Thoracic aorta (tissue), 2 donors: ENCODE measurements at places on chromosomes 5 and 9.

DNA sequence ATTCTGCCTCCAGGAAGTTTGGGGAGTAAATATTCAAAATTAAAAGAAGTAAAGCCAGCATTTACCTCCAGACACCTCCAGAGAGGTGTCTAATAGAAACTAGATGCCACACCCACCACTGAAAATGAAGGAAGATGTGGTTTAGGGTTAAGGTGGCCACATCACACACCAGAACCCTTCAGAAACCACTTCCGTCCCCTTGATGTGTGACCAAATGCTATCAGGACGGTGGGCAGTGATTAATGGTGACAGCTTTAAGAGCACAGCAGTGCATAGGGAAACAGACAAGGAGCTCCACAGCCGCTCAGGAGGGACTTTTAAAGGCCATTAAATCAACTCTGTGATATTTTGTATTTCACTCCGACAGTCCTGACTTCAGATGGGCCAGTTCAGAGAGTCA, 295.2 kb downstream of the BRINP1 start:
- no peaks in the 10 kb centered on the region for H3K36me3 ChIP-seq
- H3K27ac ChIP-seq, result no peak overlapping the region
- H3K27me3 ChIP-seq, result no peaks in the 10 kb centered on the region
- no peak overlapping the region for H3K4me3 ChIP-seq

DNA sequence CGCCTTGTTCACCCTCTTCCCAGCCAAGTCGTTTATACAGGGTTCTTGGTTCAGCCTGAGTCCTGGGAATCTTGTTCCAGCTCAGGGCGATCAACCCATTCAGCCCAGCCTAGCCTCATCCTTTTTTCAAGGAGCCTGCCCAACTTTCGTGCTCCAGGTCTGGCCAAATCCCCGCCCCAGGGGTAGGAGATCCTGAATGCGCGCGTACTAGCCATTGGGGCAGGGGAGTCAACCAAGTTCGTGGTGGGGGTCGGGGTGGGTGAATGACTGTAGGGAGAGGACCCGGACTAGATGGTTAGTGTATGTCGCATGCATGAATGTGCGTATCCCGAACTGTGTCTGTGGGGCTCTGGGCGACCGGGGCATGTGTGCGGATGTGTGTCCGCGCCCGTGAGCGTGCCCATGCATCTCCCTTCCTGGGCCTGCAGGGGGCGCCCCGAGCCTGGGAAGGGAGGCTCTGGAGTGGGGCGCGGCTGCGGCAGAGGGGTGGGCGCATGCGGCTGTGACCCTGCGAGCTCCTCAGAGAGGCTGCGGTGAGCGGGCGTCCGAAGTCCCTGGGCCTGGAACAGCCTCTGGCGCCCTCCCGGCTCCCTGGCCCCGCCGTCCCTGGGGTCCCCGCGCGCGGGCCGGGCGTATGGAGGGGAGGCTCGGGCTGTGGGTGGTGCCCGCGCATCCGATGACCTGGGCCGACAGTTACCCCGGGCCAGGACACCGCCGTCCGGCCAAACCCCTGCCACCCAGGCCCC, 8.7 kb downstream of the CCL21 start:
- H3K27ac ChIP-seq, result peak overlapping the region; percentile 74
- H3K36me3 ChIP-seq, result no peaks in the 10 kb centered on the region
- peak overlapping the region; percentile 74 for H3K4me3 ChIP-seq
- H3K27me3 ChIP-seq, result no peaks in the 10 kb centered on the region
- no peaks in the 10 kb centered on the region for H3K4me1 ChIP-seq
- peak; percentile 41 for DNase-seq

- H3K4me1 ChIP-seq, result no peaks in the 10 kb centered on the region
- no peak overlapping the region for H3K27ac ChIP-seq
- H3K4me3 ChIP-seq, result no peak overlapping the region
Observed at GRCh38 chr5:89417990-89418389, 535.0 kb upstream of the MEF2C start.

- DNase-seq, result no peak
- no peak overlapping the region for H3K27ac ChIP-seq
- no peaks in the 10 kb centered on the region for H3K36me3 ChIP-seq
- peaks cover 9% of the 10 kb centered on the region for H3K27me3 ChIP-seq
- no peak overlapping the region for H3K4me3 ChIP-seq
- no peaks in the 10 kb centered on the region for H3K4me1 ChIP-seq
Observed at GRCh38 chr5:176678584-176678983, 31.3 kb downstream of the TSPAN17 start.

- H3K36me3 ChIP-seq, result no peaks in the 10 kb centered on the region
- H3K27me3 ChIP-seq, result no peaks in the 10 kb centered on the region
- H3K27ac ChIP-seq, result no peak overlapping the region
- no peak for DNase-seq
- no peaks in the 10 kb centered on the region for H3K4me1 ChIP-seq
Observed at GRCh38 chr9:100679834-100680233, 102.0 kb downstream of the CAVIN4 start.

DNA sequence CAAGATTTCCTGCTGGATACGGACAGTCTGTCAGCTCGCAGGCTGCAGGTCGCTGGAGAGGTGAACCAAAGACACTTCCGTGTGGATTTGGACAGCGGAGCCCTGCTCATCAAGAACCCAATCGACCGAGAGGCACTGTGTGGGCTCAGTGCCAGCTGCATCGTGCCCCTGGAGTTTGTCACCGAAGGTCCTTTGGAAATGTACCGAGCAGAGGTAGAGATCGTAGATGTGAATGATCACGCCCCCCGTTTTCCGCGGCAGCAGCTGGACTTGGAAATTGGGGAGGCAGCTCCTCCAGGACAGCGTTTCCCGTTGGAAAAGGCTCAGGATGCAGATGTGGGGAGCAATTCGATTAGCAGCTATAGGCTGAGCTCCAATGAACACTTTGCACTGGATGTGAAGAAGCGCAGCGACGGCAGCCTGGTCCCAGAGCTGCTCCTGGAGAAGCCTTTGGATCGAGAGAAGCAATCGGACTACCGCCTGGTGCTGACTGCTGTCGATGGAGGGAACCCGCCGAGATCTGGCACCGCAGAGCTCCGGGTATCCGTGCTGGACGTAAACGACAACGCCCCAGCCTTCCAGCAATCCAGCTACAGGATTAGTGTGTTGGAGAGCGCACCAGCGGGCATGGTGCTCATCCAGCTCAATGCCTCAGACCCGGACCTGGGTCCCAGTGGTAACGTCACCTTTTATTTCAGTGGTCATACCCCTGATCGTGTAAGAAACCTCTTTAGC, 658 bp downstream of the PCDHGC4 start:
- no peak overlapping the region for H3K27ac ChIP-seq
- no peak for DNase-seq
- H3K36me3 ChIP-seq, result no peaks in the 10 kb centered on the region
- peak overlapping the region; percentile 72 for H3K4me3 ChIP-seq

DNA sequence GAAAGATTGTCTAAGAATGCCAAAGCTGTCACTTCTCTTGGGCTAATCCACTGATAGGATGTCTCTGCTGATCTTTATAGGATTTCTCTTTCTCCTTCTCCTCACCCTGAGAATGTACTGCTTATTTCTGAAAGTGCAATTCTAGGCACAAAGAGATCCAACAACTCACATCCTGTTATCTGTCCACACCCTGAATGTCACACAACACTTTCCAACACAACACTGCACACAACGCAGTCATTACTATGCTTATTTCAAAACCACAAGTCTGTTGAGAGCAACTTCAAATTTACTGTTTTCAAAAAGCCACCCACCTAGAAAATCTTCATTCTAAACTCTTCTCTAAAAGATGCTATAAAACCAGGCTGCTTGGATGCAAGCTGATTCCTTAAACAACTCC, 215.0 kb downstream of the ROR2 start:
- H3K4me3 ChIP-seq, result no peak overlapping the region
- H3K27ac ChIP-seq, result no peak overlapping the region
- H3K4me1 ChIP-seq, result no peaks in the 10 kb centered on the region
- no peak for DNase-seq

DNA sequence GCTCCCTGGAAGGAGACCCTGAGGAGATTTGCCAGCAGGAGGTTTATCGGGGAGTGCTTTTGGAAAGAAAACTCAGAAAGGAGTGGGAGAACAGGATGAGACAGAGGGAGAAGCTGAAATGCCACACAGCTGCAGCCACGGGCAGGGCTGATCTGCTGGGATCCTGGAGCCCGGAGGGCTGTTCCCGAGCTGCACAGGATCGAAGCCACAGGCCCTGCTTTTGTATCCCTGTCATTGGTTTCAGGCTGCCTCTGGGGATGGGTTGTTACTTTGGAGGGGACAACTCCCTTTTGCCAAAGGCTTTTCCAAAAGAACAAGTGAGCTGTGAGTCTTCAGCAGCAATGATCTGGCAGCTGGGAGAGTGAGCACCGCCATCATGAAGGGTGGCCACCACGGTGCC, 152.5 kb upstream of the PTCH1 start:
- DNase-seq, result no peak
- H3K36me3 ChIP-seq, result no peaks in the 10 kb centered on the region

DNA sequence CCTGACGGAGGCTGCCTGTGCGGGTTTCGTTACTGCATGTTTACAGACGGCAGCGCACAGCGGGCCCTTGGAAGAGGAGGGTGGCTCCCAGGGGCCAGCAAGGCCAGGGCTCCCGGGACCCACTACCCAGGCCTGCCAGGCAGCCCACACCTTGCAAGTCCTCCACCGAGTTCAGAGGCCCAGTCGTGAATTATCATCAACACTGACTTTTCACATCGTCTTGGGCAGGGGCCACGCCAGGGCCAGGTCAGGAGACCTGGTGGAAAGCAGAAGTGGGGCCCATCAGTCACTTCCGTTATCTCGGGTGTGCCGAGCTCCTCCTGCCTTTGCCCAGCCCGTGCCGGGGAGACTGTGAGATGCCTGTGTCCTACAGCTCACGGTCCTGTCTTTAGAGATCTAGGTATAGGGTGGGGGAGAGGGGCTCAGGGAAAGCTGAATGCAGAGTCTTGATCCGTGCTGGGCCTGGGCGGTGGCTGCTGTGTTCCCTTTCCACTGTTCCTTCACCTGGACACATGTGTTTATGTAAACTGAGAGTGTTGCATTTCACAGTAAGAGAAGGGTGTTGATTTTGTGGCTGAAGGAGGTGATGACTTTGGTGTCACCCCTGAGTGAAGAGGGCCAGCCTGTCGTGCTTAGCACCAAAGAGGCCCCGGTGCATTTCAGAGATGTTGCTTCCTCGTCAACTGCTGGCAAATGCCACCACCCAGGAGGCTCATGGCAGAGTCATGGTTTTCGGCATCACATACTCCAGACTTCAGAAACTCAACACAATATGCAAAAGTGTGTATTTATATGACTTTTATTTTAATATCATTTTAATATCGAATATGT, 175.2 kb downstream of the GAPVD1 start:
- H3K36me3 ChIP-seq, result no peaks in the 10 kb centered on the region
- H3K4me1 ChIP-seq, result no peaks in the 10 kb centered on the region
- H3K27ac ChIP-seq, result no peak overlapping the region
- DNase-seq, result no peak
- H3K4me3 ChIP-seq, result no peak overlapping the region

- H3K27ac ChIP-seq, result no peak overlapping the region
- no peak overlapping the region for H3K4me3 ChIP-seq
- H3K36me3 ChIP-seq, result no peaks in the 10 kb centered on the region
- no peaks in the 10 kb centered on the region for H3K27me3 ChIP-seq
- no peaks in the 10 kb centered on the region for H3K4me1 ChIP-seq
Observed at GRCh38 chr9:4630836-4631235, 31.3 kb upstream of the PLPP6 start.

DNA sequence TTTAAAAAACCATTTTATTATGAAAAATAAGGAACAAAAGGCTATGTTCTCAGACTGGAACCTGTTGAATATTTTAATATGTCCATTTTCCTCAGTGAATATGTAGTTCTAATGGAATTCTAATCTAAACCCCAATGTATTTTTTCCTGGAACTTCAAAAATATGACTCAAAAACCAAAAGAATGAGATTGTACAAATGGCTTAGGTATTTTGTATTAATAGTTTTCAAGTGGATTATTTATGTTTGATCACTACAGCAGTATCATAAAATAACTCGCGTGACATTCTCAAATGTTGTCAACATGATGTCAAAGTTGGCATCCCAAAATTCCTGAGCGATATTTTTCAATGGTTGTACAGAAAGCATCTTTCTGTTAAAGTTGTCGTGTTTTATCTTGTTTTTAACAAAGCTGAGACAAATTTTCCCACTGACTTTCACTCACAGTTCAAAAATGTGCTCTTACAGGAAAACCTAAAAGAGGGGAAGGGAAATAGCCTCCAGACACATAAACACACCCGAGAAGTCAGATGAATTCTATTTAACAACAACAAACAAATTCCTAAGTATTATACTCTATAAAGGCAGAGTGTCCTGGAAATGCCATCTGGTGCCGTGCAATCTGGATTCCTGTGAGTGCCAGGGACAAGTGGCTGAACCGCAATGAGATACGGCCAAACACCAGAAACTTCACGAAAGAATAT, 68.1 kb upstream of the TAS2R1 start:
- no peaks in the 10 kb centered on the region for H3K27me3 ChIP-seq
- no peaks in the 10 kb centered on the region for H3K4me1 ChIP-seq
- no peak for DNase-seq
- H3K36me3 ChIP-seq, result no peaks in the 10 kb centered on the region
- H3K4me3 ChIP-seq, result no peak overlapping the region
- no peak overlapping the region for H3K27ac ChIP-seq

DNA sequence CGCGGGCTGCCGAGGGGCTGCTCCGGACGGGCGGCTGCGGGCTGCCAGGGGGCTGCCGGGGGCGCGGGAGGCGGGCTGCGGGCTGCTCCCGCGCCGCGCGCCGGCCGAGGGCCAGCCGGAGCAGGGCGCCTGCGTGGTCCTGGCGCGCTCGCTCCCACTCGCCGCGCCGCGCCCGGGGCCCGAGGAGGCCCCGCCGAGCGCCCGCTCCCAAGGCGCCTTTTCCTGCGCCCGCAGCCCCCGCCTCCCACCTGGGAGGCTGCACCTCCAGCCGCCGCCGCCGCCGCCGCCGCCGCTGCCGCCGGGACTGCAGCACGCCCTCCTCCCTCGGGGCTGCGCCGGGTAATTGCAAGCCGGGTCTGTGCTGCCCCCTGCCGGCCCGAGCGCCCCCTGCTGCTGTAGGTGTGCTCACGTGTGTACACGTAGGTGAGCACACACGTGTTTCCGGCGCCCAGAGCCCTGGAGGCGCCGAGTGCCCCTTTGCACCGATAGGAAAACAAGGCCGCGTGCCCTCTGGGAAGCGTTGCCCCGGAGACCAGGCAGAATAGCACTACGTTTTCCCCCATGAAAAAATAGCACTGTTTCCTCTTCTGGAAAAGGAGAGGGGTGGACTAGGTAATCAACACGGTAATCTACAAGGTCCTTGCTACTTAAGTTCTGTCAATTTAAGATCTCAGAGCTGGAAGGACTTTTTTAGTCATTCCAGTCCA, at the start of gene EPB41L4B:
Gene EPB41L4B, minus strand, starts transcription at position 318 of the 707 bp plus-strand sequence. CDS start 613 bp downstream, outside the sequence.
- peaks cover 18% of the 10 kb centered on the region for H3K4me1 ChIP-seq
- no peaks in the 10 kb centered on the region for H3K36me3 ChIP-seq
- DNase-seq, result peak; percentile 32
- H3K4me3 ChIP-seq, result peak within 1 kb of the TSS; percentile 60
- no peaks in the 10 kb centered on the region for H3K27me3 ChIP-seq

DNA sequence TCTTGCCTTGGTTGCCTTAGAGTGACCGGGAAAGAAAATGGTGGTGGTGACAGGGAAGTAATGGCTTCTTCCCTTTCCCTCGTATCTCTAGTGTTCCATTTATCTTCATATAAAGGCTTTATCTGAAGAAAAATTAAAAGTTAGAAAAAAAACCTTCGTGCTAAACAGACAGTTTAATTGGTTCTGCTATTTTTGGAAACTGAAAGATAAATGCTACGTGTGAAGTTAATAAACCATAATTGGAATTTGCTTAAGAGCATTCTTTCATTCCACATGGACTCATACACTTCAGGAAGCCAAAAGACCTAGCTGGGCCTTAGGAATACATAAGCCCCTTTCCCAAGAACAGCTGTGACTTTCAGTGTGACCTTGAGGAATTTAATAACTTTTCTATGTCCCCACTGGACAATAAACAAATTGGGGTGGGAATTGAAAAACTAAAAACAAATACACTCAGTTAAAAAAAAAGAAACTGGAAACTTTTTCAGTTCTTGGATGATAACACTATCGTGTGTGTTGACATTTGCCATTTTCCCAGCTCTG, 818.8 kb upstream of the WWC1 start:
- no peaks in the 10 kb centered on the region for H3K4me1 ChIP-seq
- no peaks in the 10 kb centered on the region for H3K27me3 ChIP-seq
- no peak overlapping the region for H3K27ac ChIP-seq
- H3K4me3 ChIP-seq, result no peak overlapping the region
- H3K36me3 ChIP-seq, result no peaks in the 10 kb centered on the region
